ENCODE measurements at places on chromosomes 2 and 18.
A peak's percentile ranks its signal among the peaks of the same experiment; 100 is the strongest.

GRCh38 chr2:46016091-46016490, 281.1 kb upstream of the EPAS1 start:
- no peak for DNase-seq

GRCh38 chr18:43875511-43875910, 598.2 kb upstream of the SYT4 start:
- DNase-seq, result no peak

DNA sequence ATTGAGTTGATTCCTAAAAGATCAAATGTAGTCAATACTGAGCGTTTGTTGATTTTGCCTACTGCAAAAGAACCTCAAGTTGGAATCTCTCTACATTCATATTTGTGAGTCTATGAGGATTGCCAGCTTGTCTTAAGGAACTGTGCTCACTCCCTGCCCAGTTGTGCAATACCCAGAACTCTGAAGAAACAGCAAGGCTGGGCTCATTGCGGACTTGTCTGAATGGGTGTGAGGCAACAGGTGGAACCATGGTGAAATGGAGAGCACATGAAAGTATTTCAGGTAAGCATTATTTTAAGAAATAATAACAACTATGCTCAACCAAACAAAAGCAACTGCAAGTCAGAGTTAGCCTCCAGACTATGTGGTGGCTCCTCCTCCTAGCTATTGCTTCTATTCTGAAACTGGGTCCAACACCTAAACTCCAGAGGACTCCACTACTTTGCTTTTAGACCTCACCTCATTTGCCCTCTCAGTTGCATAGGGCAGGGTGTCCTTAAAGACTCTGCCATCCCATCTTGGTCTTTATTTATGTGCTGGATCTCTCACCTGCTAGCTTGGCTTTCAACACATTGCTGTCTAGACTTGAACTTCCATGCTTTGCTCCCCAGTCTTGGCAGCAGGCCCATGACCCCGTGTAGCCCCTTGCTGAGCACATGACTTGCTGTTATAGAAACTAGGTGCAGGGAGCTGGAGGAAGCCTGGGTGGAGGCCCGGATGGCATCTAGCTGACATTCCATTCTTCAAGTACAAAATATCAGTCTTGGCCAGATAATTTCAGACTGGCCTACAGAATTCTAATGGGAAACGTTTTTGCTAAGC, 94.8 kb upstream of the ARL5A start:
- DNase-seq, result no peak

GRCh38 chr18:79680100-79680879, 687 bp downstream of the CTDP1 start:
- DNase-seq, result peak; percentile 59

GRCh38 chr2:1663621-1664020, 80.7 kb downstream of the PXDN start:
- no peak for DNase-seq

- DNase-seq, result no peak
Observed at GRCh38 chr2:54836477-54836876, 113.0 kb downstream of the EML6 start.

- DNase-seq, result no peak
Observed at GRCh38 chr2:233312874-233313273, 5.3 kb downstream of the SAG start.

- no peak for DNase-seq
Observed at GRCh38 chr18:39942702-39943101, 2012.3 kb upstream of the PIK3C3 start.

DNA sequence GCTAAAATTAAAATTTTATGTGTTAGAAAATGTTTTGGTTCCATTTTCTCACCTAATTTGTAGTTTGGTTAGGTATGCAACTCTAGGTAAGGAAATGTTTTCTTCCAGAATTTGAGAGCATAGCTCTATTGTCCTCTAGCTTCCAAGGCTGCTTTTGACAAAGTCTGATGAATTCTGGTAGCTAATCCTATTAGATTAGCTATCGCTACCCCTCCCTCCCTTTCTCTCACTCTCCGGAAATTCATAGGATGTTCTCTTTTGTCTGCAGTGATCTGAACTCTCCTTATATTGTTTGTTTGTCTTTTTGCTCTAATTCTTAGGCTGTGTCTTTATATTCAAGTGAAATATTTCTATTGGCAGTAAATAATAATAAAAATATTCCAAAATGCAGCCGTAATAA, 382.9 kb downstream of the DCC start:
- DNase-seq, result no peak

- no peak for DNase-seq
Observed at GRCh38 chr2:101515477-101515876, 40.6 kb upstream of the RFX8 start.

DNA sequence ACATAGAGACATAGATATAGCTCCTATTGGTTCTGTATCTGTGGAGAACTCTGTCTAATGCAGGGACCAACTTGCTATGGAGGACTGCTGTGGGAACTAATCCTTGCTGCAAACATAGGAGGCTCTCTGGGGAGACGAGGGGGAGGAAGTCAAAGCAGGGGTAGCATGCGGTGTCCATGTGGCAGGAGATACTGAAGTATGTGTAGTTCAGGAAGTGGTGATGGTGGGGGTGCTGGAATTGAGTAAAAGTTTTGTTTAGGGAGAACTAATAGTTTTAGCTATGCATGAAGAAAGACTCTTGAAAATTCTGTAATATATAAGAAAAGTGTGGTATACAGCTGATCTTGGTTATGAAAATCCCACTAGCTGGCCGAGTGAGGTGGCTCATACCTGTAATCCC, 62.0 kb downstream of the ANKRD44 start:
- no peak for DNase-seq

- no peak for DNase-seq
Observed at GRCh38 chr18:22073411-22073810, 96.0 kb upstream of the GATA6 start.

DNA sequence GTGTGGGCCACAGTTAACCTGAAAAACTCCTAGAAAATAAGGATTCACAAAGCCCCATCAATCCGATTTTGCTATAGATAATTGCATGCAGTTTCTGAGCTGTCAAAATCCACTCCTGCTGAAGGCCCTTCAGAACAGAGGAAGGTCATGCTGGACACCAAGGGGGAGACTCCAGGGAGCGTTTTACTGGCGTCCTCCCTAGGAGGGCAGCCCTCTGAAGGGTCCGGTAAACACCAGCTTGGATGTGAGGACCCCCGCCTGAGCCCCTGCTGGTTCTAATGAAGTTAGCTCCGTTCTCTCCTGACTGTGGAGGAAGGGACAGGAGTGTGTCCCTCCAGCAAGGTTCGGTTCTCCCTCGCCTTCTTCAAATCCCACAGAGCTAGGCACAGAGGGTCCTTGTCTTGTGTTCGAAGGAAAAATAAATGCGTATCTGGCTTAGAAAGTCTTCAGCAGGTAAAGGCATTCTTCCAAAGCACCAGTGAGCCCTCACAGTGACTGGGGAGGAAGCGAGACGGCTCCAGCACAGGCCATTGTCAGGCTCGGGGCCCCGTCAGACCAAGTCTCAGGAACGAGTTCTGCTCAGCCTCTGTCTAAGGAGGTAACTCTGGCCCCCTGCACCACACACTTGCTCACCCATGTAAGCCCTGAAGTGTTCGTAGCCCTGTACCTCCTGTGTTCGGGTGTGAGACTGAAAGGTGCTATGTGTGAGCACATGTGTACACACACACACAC, 41.6 kb downstream of the CABLES1 start:
- no peak for DNase-seq

DNA sequence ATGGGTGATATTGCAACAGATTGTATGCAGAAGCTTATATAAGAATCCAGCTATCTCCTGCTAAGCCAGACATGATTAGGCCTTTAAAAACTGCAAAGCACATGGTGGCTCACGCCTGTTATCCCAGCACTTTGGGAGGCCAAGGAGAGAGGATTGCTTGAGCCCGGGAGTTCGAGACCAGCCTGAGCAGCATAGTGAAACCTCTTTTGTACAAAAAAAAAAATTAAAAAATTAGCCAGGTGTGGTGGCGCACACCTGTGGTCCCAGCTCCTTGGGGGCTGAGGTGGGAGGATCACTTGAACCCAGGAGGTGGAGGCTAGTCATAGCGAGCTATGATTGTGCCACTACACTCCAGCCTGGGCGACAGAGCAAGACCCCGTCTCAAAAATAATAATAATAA, 204.6 kb downstream of the TNS1 start:
- no peak for DNase-seq

- DNase-seq, result no peak
Observed at GRCh38 chr18:70693246-70693645, 404.4 kb downstream of the SOCS6 start.

DNA sequence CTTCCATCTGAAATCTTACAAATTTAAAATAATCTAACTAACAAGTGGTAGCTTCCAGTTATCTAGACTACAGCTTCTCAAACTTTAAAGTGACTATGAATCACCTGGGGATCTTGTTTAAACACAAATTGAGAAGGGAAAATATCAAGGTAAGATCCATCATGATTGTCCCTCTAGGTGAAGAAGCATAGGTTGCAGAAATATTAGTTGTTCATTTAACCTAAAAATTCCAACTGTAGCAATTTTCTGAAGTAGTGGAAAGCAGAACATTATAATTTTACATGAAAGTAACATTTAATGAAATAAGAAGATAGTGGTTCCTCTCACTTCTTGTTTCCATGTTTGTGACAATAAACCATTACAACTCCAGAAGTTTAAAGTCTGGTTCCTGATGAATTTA, 17.3 kb downstream of the GALNT3 start:
- DNase-seq, result no peak

DNA sequence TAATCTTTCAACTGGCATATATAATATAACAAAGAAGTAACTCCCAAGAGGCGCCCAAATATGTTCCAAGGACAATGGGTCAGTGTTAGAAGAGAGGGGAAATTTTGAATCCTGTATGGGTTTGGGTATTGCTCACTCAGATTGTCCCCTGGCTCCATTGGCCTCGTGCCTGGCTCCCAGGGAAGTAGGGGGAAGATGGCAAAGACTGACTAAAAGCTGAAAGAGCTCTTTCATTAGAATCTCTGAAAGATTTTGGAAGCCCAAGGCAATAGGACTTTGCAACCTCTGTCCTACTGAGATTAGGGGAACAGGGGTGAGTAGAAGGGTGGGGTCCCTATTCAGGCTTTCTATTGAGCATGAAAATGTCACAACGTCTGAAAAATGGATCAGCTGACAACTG, 1272.8 kb upstream of the ZEB2 start:
- no peak for DNase-seq

DNA sequence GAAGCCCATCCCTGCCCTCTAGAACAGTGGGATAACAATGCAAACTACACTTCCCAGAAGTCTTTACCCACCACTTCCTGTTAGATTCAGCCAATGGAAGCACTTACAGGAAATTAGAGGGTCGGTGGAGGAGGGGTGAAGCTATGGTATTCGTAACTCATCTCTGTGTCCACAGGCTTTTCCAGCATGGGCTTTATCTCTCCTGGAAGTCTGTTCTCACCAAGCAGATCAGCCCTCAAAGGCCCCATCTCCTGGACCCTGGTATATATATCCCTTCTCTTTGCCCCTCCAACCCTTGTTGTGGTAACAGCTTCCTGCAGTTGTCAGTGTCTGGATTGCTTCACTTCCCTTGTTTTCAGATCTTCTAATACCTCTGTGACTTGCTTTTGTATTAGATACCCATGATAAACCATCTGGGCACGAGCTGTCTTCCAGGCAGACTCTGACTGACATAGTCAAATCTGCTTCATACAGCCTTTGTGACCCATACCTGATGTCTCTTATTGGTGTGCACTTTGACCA, 475.0 kb upstream of the POU3F3 start:
- DNase-seq, result peak; percentile 58

GRCh38 chr2:228728961-228729360, 542.1 kb downstream of the PID1 start:
- DNase-seq, result no peak

DNA sequence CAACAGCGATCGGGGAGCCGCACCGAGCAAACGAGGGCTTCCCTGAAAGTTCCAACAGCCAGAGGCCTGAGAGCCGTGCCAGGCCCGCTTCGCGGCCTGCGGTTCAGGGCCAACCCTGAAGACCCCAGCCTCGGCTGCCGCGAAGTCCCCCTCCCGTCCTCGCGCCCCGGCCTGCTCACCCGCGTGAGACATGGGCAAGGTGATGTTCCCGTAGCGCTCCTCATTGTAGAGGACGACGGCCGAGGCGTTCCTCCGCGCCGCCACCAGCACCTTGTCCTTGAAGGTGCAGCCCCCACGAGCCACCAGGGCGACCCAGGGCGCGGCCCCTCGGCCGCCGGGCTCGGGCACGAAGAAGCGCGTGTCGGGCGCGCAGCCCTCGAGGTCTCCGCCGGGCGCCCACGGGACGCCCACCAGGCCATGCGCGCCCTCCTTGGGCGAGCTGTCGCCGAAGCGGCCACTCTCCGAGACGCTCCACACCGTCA, 510 bp downstream of the RNF149 start:
- DNase-seq, result peak; percentile 44

DNA sequence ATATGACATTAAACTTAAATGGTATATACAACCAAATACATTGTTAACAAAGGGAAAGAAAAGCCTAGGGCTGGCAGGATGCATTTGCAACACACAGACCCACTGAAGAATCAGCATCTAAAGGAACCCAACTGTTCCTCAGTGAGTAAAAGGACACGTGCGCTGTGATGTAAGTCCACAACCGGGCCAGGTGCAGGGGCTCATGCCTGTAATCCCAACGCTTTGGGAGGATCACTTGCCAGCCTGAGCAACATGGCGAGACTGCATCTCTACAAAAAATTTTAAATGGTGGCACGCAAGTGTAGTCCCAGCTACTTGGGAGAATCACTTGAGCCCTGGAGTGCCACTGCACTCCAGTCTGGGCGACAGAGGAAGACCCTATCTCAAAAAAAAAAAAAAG, 3.9 kb downstream of the DTNB start:
- DNase-seq, result no peak

DNA sequence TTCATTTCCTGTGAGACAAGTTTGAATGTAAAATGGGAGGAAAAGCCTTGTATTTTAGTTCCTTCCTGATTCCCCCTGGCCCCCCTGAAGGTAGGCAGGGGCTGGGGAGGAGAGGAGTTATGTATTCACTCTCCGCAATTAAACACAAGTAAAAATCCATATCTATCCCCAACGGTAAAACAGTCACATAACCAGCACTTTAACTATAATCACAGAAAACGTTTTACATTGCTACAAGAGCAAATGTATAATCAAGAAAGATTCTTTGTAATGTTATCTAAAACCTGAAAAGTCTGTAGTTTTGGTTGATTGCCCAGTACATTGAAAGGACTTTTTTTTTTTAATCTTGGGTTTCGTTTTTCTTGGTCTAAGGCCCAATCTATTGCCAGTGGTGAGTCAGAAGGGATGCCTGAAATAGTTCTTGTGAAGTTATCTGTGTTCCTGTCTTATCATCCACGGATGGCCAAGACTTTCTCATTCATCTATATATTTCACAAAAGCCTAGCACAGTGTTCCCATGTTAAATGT, 34.5 kb upstream of the CCNYL1 start:
- no peak for DNase-seq

DNA sequence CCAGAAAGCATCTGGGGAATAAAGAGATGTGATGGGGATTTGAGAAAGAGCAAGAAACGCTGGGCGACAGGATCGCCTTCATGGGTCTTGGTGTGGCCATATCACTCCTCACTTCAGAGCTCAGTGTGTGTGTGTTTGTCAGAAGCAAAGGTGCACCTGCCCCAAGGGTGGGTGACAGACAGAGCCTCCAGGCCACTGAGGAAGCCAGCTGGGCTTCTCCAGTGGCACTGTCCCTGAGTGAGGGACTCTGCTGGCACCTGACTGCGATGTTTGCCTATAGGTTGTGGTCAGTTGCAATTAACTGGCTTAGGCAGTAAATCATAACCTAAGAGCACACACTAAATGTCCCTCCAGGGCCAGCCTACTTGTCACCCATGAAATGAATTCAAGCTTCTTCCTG, 23.5 kb upstream of the GNAL start:
- DNase-seq, result no peak

Measured in naive thymus-derived CD4-positive, alpha-beta T cell (primary cell).